ENCODE measurements at places on chromosomes 1 and 21.

DNA sequence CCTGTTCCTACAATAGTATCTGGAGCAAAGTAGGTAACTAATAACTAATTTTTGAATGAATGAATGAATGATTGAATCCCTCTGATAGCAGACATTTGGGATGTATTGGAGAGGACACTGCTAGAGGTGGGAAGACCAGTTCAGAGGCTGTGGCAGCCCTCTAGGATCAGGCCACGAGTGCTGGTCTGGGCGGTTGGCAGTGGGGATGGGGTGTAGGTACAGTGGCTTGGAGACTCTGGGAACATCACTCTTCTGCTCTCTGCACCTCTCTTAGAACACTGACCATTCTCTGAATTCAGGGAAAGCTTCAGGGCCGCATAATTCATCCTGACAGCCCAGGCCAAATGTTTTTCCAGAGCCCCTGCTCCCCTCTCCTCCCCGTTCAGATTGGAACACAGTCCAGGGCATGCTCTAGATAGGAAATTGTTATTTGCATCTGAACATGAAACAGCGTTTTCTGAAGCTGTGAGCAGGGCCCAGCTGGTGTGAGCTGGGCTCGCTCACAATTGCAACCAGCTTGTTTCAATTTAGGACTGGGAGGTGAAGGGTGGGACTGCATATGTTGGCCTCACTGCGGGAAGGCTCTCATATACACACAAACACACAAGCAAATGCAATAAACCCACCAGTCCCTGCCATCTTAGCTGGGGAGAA lies 253.1 kb upstream of the USP24 start:
- DNase-seq, result no peak

- DNase-seq, result peak; percentile 6
Measured at GRCh38 chr1:10724052-10724494, 72.4 kb downstream of the CASZ1 start.

GRCh38 chr1:6700853-6701436 lies 671 bp downstream of the DNAJC11 start:
- no peak for DNase-seq

DNA sequence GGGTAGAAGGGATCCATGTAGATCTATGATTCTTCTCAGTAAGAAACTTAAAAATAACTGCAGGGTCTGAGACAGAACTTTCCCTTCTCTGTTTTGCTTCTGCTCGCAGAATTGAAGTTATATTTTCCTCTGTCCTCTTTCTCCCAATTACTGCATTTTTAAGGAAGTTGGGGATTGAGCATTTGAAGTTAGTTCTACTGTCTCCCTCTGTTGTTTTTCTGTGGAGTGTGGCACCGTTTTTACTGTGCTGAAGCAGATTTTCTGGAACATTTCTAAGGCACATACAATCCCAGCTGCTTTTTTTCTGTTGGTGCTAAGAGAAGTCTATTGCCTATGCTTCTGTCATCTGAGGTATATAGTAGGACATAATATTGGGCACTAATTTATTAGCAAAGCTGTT lies 43.3 kb downstream of the RASAL2 start:
- no peak for DNase-seq

DNA sequence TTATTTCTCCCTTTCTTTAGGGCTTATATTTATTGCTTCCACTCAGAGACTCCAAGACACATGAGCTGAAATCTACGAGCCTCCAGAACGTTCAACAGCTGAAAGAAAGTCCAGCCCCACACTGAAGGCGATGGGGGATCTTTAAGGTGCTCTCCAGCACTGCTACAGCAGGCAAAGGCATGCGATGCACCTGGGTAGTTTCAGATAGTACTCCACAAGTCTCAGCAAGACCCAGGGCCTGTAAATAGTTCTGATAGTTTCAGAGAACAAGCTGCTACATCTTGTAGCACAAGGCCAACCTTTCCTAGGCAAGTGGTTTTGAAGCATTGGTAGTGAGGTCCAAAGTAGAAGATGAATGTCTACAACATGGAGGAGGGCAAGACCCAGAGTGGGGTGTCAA lies 2.2 kb upstream of the HSD3B1 start:
- DNase-seq, result no peak

- no peak for DNase-seq
Measured at GRCh38 chr1:239428120-239428710, 41.8 kb downstream of the CHRM3 start.

GRCh38 chr1:152347116-152347728 lies 12.6 kb downstream of the FLG2 start:
- peak; percentile 5 for DNase-seq

GRCh38 chr1:49297783-49298182 lies 521.1 kb upstream of the BEND5 start:
- no peak for DNase-seq

DNA sequence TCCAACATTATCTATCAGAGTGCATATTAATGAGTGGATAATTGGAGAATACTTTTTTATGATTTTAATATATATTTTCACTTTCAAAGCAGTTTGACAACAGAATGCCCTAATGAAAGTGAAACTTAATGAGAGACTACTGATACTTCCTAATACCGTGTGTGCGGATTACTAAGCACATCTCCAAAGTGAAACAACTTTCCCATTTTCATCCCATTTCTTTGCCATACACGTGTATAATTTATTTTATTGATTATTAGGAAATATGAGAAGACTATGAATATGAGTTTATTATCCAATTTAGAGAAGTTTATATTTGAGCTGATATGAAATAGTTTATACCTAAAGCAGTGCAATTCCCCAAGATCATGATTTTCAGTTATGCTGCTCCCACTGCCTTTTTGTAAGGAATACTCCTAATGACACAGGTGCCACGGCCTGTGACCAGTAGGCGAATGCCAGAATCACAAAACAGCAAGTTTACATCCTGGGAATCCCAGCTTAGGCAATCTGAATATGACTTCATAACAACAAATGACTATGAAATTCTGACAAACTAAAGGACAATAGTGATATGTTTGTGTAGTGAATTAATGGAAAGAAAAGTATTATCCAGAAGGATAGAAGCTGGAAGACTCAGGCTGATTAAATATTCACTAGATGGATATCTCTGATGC lies 202.9 kb downstream of the NCAM2 start:
- DNase-seq, result no peak

- peak; percentile 92 for DNase-seq
Measured at GRCh38 chr1:163069142-163069541, at the start of gene RGS4. RGS4 (plus strand) TSS chr1:163069361; CDS start chr1:163069485, 124 bp downstream.

- peak; percentile 4 for DNase-seq
Measured at GRCh38 chr21:26769613-26770188, 75.5 kb downstream of the ADAMTS1 start.

- DNase-seq, result no peak
Measured at GRCh38 chr1:12478612-12478985, 139.4 kb downstream of the DHRS3 start.

DNA sequence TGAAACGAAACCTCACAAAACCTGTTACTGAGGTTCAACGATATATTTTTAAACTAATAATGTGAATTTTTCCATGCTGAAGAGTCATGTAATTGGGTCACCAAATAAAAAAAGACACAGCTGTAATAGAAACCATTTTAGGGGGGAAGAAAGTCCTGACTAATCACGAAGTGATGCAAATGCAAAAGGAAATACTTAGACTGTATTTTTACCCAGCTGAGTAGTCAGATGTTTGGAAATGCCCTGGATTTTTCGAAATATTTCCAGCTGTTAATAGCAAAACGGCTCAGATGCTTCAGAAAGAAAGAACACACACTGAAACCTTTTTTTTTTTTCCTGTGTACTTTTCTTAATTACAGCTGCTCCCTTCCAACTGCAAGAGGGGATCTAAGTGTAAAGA lies 210.3 kb downstream of the SETD4 start:
- DNase-seq, result no peak

DNA sequence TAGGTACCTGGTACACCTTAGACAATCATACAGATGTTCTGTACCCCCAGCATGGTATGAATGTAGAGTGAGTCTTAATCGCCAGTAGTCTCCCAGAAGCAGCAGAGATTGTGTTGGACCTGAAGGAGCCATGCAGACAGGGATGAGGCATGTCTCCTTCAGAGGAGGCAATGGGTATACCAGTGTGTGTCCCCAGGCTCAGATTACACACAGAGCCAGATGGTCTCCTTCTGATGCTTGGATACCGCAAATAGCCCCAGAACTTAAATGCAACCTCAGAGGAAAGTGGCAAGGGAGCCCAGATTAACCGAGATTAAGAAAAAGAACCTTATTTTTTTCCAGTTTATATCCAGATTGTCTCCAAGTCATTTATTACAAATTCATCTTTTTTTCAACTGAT lies 96.8 kb upstream of the C21orf91 start:
- no peak for DNase-seq

GRCh38 chr1:151549199-151549598 lies 9.1 kb downstream of the TUFT1 start:
- DNase-seq, result no peak

GRCh38 chr1:226365831-226366231 lies 42.1 kb downstream of the PARP1 start:
- no peak for DNase-seq

- no peak for DNase-seq
Measured at GRCh38 chr1:231515748-231516147, 12.7 kb upstream of the TSNAX start.

DNA sequence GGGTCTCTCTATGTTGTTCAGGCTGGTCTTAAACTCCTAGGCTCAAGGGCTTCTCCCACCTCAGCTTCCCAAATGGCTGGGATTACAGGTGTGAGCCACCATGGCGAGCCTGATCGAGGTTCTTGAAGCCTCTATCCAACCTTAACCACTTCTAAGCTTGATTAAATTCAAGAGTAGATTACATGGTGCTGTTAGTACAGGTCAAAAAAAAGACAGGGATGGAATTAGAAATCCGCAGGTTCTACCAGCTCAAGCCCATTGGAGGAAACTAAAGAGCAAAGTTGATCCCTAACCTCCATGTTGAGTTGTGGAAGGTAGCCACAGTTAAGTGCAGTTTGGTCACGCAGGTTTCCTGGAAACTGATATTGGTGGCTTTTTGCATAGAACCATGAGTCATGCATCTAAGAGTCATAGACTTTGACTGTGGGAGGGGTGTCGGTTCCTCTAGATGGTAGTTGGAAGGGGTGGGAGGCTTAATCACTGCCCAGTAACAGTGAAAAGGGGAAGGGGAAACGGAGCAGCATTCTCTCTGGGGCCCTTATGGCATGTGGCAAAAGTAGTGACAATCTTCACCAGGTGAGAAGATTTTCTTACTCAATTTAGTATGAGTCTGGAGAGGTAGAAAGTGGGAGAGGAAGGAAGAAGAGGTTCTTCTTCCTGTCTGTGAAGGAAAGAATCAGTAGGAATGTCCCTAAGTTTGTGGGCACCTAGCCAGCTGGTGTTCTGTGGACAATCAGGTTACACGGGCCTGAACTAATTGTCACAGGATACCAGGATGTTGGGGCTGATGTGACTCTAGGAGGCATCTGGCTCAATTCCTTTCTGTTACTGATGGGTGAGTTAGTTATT lies 7.0 kb downstream of the CD53 start:
- DNase-seq, result no peak

GRCh38 chr1:18530587-18531502 lies 50.1 kb downstream of the KLHDC7A start:
- no peak for DNase-seq

DNA sequence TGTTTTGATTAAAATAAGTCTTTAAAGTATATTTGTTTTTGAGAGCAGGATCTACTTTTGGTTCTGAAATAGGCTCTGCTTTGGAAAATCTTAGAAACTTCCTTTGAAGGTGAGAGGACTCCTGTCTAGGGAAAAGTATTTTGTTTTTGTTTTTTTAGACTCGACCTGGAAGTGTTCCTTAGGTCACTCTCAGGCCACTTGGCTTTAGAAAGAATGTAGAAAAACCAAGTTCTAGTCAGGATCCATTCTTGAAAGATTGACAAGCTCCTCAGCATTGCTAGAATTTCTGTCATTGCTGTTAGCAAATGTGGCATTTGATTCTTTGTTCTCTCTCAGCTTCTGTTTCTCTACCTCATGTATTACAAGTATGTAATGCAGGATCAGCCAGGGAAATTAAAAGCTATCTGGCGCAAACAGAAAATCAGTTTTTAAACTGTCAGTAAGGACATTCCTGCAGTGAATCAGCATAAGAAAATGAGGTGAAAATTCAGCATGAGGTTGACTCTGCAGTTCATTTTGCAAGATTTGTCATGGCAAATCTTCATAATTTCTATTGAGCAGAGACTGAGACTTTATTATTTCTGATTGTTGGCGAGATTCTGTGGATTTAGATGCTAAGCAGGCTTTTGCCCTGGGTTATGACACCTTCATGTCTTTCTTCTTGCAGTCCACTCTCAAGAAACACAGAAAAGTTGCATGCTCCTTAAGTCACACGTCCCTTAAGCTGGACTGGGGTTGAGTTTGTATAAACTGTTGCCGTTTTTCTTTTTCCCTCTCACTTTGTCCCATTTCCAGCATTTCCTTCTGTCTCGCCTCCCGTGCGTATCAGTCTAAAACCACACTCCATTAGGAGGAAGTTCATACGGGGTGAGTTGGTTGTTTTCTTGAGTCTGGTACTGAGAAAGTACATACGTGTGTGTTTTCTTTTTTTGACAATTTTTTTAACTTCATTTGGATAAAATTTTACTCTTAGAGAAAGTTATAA lies 12.6 kb downstream of the NTPCR start:
- DNase-seq, result no peak

GRCh38 chr1:211613108-211613947 lies 34.4 kb upstream of the SLC30A1 start:
- no peak for DNase-seq

GRCh38 chr1:208154679-208155642 lies 89.2 kb downstream of the PLXNA2 start:
- DNase-seq, result no peak

- DNase-seq, result no peak
Measured at GRCh38 chr1:209223791-209224190, 359.7 kb upstream of the CAMK1G start.

- no peak for DNase-seq
Measured at GRCh38 chr1:220808345-220809186, 21.9 kb downstream of the MTARC1 start.

- DNase-seq, result no peak
Measured at GRCh38 chr1:163196449-163196787, 6.3 kb downstream of the RGS5 start.

- no peak for DNase-seq
Measured at GRCh38 chr1:23237508-23237907, 20.2 kb upstream of the HTR1D start.

DNA sequence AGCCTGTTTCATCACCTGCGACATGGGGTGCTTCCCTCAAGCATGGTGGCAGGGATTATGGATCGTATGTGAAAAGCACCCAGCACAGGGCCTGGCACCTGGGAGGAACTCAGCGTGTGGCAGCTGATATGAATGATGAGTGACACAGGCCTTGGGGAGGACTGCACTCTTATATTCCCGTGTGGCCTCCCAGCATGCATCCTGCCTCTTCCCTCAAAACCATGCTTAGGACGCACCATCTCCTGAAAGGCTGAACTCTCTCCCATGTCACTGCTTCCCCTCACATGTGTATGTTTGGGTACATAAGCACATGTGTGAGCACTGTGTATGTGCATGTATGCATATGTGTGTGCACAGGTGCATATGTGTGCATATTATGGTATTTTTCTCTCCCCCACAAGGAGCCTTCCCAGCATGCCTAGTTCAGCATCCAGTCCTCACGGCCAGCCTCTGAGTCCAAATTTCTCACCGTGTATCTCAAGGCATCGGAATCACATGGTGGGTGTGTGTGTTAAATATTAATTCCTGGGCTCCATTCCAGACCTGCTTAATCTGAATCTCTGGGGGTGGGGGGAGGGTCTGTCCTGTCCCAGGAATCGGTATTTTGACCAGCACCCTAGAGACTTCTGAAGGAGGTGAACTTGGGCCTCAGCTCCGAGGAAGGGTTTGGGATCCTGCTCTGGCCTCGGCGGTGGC lies 12.8 kb downstream of the MYOM3 start:
- DNase-seq, result no peak
